NCI-H524 treated with DMSO at 0.1 percent for 48 hours (cell line): ENCODE measurements at places on chromosomes 1 and 21.

DNA sequence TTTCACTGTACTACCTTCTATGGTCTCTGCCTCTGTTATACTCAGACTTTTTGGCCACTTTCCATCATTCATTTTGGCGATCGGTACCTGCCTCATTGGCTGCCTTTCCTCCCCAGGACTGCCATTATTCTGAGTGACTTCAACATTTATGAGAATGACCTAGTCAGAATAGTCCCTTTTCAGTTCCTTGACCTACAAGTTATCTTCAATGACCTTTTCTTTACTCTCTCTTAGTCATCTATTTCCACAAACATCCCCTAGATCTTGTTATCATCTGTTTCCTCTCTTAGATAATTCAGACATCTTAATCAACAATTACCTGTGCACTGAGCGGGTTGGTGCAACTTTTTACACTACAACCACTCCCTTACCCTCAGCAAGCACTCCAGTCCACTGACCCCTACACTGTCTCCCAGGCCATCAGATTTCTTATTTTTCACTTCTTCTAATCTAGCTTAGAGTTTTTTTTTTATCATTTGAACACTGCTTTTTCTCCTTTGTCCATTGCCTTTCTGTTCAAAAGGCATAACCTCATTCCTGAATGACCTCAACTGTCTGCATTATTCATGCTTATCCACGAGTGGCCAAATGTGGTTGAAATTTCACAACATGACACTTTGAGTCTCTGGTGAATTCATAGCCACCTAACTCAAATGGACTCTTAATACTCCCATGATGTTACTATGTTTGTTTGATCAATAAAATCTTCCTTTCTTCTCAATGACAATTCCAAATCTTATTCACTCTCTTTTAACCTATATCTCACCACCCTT, 112.7 kb downstream of the HMCN1 start:
- DNase-seq: no peak

- no peak for DNase-seq
Observed at GRCh38 chr1:55706397-55706796, 491.2 kb upstream of the USP24 start.

DNA sequence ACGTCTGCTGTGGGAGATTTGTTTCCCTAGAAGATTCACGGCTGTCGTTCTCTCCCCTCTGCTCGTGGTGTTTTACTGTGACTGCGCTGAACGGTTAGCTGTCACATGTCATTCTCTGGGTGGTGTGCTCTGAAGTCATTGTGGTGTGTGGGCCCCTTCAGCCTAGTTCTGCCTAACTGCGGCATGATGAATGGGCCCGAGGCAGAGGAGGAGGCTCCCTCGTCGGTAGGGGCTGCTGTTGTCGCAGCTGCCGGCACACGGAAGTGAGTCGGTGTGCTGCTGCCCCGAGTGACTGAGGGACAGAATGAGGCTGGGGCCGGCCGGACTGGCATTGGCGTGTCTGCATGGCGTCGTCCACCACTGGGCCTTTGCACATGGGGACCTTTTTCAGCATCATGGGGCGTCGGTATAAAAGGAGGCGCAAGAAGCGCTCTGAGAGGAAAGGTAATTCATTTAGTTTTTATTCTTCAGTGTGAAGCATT, 77.9 kb downstream of the ADARB1 start:
- DNase-seq: no peak

GRCh38 chr1:162689745-162690671, 57.7 kb downstream of the DDR2 start:
- no peak for DNase-seq

- no peak for DNase-seq
Observed at GRCh38 chr1:100354971-100355394, 2.7 kb downstream of the CDC14A start.

- no peak for DNase-seq
Observed at GRCh38 chr1:221188458-221188857, 309.2 kb downstream of the HLX start.

GRCh38 chr1:53083636-53084588, 21.9 kb downstream of the PODN start:
- DNase-seq: no peak

DNA sequence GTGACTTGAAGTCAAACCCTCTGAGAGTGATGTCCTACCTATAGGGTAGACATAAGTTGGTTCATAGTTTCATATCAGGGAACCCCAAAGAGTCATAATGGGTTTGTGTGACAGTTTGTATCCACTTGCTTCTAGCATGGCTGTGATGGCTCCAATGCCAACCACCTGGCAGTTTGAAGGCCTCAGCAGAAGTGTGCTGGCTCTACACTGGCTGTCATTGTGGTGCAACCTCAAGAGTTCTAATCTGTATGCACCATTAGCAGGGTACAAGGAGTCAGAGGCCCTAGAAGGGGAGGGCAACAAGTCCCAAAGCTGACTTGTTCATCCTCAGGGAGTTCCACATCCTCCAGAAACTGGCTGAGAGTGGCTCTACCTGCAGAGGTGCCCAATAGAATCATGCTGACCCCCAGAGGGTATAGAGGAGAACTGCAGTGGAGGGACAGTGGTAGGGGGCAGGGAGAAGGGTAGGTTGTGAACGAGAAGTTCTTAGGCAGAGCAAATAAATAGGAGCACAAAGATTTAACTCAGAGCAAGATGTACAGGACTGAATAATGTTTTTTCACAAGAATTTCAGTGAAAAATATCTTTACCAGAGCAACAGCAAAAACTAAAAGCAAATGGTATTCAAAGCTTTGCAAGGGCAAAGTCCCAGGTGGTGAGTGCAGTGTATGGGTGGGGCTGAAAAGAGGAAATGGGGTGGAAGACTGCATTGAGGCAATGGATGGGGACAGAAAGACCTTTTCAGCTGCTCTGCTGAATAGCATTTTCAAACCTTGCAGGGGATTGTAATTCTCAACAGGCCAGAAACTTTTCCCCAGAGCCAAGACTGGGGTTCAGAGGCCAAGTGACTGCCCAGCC, 3.2 kb downstream of the FCRL2 start:
- no peak for DNase-seq

DNA sequence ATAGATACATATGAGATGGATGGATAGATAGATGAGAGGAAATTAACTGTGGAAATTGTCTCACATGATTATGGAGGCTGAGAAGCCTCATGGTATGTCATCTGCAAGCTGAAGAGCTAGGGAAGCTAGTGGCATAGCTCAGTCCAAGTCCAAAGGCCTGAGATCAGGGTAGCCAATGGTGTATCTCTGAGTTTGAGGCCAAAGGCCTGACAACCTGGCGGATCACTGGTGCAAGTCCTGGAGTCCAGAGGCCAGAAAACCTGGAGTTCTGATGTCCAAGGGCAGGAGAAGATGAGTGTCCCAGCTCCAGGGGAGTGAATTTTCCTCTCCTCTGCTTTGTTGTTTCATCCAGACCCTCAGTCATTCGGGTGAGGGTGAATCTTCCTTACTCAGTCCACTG, 43.9 kb upstream of the SPOCD1 start:
- no peak for DNase-seq
